ENCODE measurements at places on chromosomes 4 and X. TPM values are rescaled to one million over a fixed set of nuclear protein-coding genes. Genes with fewer than 3 reads are reported as not detected.

BMX gene
- 14.0 TPM for total RNA-seq

GAGE1 gene
- not detected for total RNA-seq

CXCL8 gene
- total RNA-seq: 254 TPM

HSFX2 gene
- not detected for total RNA-seq

DUSP21 gene
- total RNA-seq: not detected

FGF5 gene
- total RNA-seq: 0.20 TPM

ZXDA gene
- total RNA-seq: 4.9 TPM

AKAP14 gene
- total RNA-seq: not detected

PCDH18 gene
- 0.13 TPM for total RNA-seq

TBC1D8B gene
- total RNA-seq: 3.1 TPM

ZCCHC4 gene
- 7.7 TPM for total RNA-seq

SRPX2 gene
- 35.0 TPM for total RNA-seq

DDIT4L gene
- 14.7 TPM for total RNA-seq

UGT2B10 gene
- not detected for total RNA-seq

DGKK gene
- total RNA-seq: not detected

CNKSR2 gene
- total RNA-seq: not detected

FUNDC1 gene
- total RNA-seq: 14.2 TPM

BRS3 gene
- not detected for total RNA-seq

LIMCH1 gene
- 17.3 TPM for total RNA-seq

FAM47E gene
- not detected for total RNA-seq

USP26 gene
- not detected for total RNA-seq

TRIM2 gene
- total RNA-seq: 14.1 TPM

NPY2R gene
- not detected for total RNA-seq

BDH2 gene
- 17.7 TPM for total RNA-seq

NKX3-2 gene
- not detected for total RNA-seq

VSIG4 gene
- total RNA-seq: not detected

SPP1 gene
- 0.10 TPM for total RNA-seq

PNMA3 gene
- total RNA-seq: not detected

CTAG2 gene
- total RNA-seq: not detected

STATH gene
- total RNA-seq: not detected

STS gene
- 9.4 TPM for total RNA-seq

UCP1 gene
- total RNA-seq: not detected

SCML1 gene
- total RNA-seq: 13.0 TPM

CT83 gene
- total RNA-seq: not detected

SLC49A3 gene
- total RNA-seq: 9.4 TPM

MSANTD1 gene
- total RNA-seq: 0.10 TPM

GAGE12F gene
- total RNA-seq: not detected

SH3D19 gene
- 70.1 TPM for total RNA-seq

CABS1 gene
- not detected for total RNA-seq

GAGE12H gene
- total RNA-seq: not detected

XIAP gene
- 22.4 TPM for total RNA-seq

UTP14A gene
- total RNA-seq: 18.6 TPM

ADGRG4 gene
- 0.10 TPM for total RNA-seq

PIGA gene
- total RNA-seq: 6.3 TPM

USP17L5 gene
- total RNA-seq: not detected

AMTN gene
- not detected for total RNA-seq

GPC4 gene
- 0.13 TPM for total RNA-seq

MAP7D2 gene
- 0.40 TPM for total RNA-seq

ETDB gene
- total RNA-seq: not detected

RTL3 gene
- total RNA-seq: 0.20 TPM

MAGEB2 gene
- total RNA-seq: not detected

GPAT3 gene
- total RNA-seq: 4.5 TPM

DCX gene
- total RNA-seq: not detected

MAEA gene
- total RNA-seq: 57.6 TPM

PLP1 gene
- not detected for total RNA-seq

VEGFD gene
- total RNA-seq: 0.07 TPM

TMEM154 gene
- total RNA-seq: 13.3 TPM
